Stimulated activated CD8-positive, alpha-beta memory T cell treated with anti-CD3 and anti-CD28 coated beads, Interleukin-7, amount 100 ng/mL, for 1 hour (primary cell): ENCODE measurements at places on chromosomes 12 and 14.
A peak's percentile ranks its signal among the peaks of the same experiment; 100 is the strongest.

- no peak for DNase-seq
Measured at GRCh38 chr12:31828071-31828470, 99.2 kb upstream of the AMN1 start.

DNA sequence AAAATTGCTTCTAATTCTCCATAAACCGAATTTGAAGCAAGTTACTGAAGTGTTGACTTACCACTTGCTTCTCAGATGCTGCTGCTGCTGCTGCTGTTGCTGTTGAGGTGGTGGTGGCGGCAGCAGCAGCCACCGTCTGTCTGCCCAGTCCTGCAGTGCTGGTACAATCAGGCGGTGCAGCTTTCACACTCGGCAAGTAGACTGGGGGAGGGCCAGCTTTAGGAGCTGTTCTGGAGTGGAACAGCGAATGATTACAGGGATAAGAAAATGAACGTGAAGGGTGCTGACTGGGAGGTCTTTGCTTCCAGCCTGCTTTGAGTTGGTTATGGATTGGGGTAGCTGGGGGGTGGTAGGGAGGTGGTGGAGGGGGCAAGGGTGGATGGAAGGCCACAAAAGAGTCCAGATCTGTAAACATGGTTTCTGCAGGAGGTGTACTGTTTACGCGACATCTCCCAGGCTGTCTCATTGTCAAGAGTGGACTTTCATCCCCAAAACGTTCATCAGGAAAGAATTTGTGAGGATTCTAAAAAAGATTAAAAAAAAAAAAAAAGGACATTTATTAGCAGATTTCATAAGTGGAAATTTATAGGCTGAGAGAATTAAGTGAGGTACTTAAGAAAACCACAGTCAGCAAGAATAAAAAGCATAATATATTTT lies 38.8 kb downstream of the UBR7 start:
- DNase-seq: no peak

DNA sequence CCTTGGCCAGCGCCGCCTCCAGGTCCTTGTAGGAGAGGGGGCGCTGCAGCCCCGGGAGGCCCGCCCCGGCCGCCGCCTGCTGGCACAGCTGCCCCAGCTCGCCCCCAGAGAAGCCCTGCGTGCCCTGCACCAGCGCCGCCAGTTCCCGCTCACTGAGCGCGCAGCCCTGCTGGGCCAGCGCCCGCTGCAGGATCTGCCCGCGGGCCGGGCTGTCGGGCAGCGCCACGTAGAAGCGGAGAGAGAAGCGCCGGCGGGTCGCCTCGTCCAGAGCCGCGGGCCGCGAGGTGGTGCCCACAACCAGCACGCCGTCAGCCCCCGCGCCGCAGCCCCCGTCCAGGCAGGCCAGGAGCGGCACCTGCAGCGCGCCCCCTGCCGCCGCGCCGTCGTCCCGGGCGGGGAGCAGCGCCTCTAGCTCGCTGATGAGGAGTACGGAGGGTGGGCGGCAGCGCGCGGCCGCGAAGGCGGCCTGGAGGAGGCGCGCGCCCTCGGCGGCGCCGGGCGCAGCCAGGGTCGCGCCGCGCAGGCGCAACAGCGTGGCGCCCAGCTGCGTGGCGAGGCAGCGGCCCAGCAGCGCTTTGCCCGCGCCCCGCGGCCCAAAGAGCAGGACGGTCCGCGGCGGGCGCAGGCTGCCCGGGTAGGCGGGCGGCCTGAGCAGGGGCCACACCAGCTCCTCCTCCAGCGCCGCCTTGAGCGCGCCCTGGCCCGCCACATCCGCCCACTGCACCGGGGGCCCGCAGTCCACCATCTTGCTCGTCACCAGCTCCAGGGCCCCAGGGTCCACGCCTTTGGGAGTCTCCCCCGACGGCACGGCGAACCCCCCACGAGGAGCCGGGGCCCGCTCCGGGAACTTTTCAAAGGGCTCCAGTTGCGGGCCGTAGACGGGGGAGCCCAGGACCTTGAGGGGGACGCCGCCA lies 27.7 kb downstream of the FIGNL2 start:
- DNase-seq: peak; percentile 63

- DNase-seq: no peak
Measured at GRCh38 chr12:131494216-131494615, 216.7 kb upstream of the SFSWAP start.

GRCh38 chr12:85441741-85442140 lies 161.7 kb downstream of the ALX1 start:
- DNase-seq: no peak
